Cardiac muscle cell (in vitro differentiated cells and primary cell): ENCODE measurements at places on chromosomes 4 and X. TPM values are rescaled to one million over a fixed set of nuclear protein-coding genes. Genes with fewer than 3 reads are reported as not detected.

- DNase-seq: no peak
- no peak overlapping the region for H3K4me3 ChIP-seq
- no peaks in the 10 kb centered on the region for H3K36me3 ChIP-seq
Observed at GRCh38 chrX:151920530-151920929, 7.8 kb downstream of the MAGEA4 start.

GRCh38 chr4:101807351-101807750 is 16.8 kb downstream of the BANK1 start:
- H3K27ac ChIP-seq: no peak overlapping the region
- H3K27me3 ChIP-seq: no peaks in the 10 kb centered on the region
- no peaks in the 10 kb centered on the region for H3K36me3 ChIP-seq

DNA sequence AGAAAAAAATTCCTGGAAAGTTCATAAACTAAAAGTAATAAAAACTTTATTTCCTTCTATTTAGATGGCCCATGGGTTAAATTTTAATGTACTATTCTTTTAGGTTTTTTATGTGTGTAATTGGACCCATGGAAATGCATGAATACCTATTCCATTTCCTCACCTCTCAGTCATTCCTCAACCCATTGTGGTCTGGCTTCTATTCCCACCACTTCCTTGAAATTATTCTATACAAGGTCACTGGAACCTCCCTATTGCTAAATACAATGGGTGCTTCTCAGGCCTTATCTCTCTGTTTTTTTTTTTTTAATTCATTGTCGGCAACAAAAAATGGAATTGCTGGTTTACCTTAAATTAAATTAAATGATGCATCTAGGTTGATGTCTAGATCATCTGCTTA is 17.2 kb downstream of the SLC39A8 start:
- DNase-seq: no peak
- H3K36me3 ChIP-seq: no peaks in the 10 kb centered on the region
- no peaks in the 10 kb centered on the region for H3K4me1 ChIP-seq
- no peak overlapping the region for H3K27ac ChIP-seq
- H3K27me3 ChIP-seq: no peaks in the 10 kb centered on the region
- no peak overlapping the region for H3K4me3 ChIP-seq

DNA sequence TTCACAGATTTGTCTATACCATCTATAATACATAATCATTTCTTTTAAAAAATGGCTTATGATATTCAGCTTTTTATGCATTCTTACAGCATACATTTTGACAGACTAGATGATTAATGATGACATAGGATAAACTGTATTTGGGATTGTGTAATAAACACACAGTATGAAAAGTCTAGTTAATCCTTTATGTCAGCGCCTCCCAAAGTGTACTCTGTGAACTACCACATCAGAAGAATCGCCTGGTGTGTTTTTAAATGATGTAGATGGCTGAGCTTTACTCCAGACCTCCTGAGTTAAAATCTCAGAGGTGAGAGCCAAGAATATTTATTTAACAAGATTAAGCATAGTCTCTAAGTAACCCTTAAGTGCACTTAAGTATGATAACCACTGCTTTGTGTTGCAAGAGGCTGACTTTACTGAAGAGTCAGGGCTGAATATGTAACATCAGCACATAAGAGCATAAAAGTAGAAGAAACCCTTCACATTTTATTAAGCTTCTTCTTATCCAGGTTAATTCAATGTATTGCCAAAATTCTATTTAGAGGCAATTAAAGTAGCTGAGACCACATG is 104.2 kb downstream of the ANK2 start:
- no peaks in the 10 kb centered on the region for H3K27me3 ChIP-seq
- DNase-seq: peak; percentile 30

CXCL9 gene
- not detected in 2 replicates for total RNA-seq

GCNA gene
- 1.6 and 5.2 TPM in 2 replicates for total RNA-seq
